ENCODE measurements at places on chromosomes 4 and X.

DNA sequence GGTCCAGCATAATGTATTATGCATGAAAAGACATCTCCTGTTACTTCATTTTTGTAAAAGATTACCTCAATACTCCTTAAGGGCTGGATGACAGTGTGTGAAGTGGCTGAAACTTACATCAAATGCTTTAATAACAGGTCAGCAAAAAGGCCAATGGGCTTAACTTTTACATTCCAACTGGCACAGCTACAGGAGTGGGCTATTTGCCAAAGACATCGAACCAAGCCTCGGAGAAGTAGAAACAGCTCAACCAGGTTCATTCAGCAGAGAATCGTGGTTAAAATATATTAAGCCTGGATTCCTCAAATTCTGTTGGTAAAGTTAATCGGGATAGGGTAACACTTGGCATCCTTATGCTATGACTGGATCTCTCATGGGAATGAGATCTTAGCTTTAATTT, 639.7 kb downstream of the TRIML1 start:
- DNase-seq: no peak

DNA sequence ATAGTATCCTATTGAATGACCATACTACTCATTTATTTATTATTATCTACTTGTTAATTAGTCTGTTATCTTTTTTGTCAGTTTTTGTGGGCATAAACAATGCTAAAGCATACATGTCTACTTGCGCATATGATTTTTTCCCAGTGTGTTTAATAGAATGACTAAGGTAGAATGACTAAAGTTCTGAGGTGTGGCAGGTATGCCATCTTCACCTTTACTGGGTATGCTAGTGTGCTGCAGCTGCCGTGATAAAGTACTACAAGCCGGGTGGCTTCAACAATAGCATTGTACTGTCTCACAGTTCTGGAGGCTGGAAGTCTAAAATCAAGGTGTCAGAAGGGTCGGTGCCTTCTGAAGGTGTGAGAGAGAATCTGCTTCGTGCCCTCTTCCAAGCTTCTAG, 19.2 kb downstream of the CD38 start:
- DNase-seq: no peak

GRCh38 chr4:14888790-14889572, 113.3 kb upstream of the CPEB2 start:
- DNase-seq: no peak

DNA sequence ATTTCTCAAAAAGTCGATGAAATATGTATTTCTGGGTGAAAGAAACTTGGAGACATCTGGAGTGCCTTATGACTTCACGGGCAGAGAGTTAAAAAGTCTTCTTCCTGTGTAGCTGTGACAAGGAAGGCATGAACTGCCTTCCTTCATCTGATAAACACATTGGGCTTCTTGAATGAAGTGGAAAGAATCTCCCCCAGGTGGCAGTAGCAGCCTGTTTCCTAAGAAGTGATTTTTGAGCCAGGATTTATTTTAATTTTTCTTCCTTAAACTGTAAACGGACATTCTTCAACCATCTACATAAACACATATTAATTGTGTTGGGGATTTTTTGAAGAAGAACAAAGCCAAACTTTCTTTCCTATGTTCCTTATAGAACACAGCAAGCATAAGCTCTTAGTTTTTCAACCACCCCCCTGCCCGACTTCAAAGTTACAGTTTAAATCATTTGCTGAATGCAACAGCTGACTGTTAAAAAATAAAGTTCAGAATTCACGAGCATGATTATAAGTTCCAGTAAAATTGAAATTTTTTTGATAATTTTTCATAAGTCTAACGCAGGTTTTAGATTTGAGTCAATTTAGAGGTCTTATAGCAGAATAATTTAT, 980 bp upstream of the GIMD1 start:
- peak; percentile 1 for DNase-seq

GRCh38 chrX:123590842-123591486, 141.9 kb downstream of the THOC2 start:
- no peak for DNase-seq

GRCh38 chr4:71275570-71275969, 63.2 kb upstream of the SLC4A4 start:
- DNase-seq: no peak

- DNase-seq: no peak
Measured at GRCh38 chrX:5870238-5870637, 358.4 kb downstream of the NLGN4X start.
